Activated T-cell treated with anti-CD3 and anti-CD28 coated beads, Interleukin-2, amount 50 U/mL, for 1 hour (primary cell): ENCODE measurements at places on chromosomes 6 and 20.

DNA sequence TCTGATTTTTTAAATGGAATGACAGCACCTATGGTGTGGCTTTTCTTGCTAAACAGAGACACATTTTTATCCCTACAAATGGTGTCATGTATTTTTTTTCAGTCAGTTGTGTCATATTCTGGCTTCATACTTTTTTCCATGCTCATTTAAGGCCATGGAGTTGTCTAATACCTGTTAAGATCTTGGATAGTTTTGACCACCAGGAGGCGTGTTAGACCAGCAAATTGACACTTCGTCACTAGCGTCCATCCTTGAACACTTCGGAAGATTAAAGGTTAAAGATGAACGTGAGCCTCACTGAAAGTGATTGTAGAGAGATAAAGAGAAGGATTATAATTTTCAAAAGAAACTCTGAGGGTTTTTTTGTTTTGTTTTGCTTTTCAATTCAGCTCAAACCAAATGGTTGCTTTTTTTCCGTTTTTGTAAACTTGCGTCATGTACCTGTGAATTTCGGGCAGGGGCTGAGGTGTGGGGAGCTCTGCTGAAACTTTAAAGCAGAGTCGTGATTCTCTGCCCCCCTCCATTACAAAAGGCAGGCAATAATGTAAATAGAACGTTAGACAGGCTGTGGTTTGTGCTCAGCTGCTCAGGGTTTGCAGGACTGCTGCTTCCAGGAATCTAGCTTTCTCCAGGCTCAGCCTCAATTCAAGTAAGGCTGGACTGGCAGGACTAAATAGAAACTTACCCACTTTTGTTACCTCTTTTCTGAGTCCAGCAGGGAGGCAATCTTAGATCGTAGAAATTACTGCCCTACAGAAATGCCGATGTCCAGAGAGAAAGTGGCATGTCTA, 245.1 kb downstream of the FOXA2 start:
- no peak for DNase-seq

DNA sequence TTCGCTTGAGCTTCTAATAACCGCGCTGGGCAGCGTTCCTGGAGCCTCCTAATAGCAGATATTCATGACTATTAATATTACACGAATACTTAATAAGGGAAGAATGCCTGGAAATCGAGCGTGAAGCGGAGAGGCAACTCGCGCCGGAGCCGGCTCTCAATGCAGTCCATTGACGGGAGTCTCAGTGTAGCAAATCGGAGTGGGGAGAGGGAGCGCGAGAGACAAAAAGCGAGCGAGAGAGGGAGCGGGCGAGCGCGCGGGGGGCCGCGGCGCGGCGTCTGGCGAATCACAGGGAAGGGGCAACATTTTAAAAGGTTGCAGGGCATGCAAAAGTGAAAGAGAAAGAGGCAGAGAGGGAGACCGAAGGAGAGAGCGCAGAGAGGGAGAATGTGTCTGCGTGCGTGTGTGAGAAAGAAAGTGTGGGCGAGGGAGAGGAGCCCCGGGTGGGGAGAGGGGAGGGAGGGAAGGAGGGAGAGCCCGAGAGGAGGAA, 2.9 kb downstream of the TFAP2A start:
- peak; percentile 48 for DNase-seq

GRCh38 chr6:43367245-43367984, 2.0 kb downstream of the ZNF318 start:
- no peak for DNase-seq

DNA sequence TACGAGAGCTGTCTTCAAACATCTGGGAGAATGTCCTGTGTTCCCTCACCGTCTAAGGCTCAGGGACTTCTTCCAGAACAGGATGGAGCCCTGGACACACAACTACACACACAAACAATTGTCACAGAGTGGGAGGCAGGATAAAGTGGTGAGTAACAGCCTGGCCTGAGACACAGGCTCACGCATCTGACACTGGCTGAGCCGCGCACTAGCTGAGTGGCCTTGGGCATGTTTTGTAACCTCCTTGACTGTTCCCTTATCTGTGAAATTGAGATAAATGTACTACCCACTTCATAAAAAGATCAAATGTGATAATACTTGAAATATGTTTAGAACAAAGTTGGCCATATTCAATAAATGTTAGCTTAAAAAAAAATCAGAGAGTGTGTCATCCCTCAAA, 132.4 kb upstream of the ARMC2 start:
- DNase-seq, result no peak

DNA sequence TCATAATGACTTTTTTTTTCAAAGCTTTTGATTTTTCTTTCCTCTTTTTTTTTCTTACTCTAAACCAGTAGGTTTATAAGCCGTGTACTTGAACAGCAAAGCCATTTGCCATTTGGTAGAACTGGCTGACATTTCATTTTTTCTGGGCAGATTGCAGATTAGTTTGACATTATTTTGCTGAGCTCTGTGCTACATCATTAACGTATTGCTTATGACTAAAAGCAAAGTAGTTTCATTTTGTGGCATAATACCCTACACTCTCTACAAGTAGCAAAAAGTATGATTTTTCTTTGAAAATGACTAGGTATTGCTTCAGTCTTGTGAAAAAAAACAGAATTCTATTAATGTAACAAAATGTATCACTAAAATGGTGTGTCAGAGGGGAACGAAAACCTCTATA, 141.3 kb downstream of the GRIK2 start:
- DNase-seq, result no peak

GRCh38 chr20:21398109-21399004, 1.0 kb upstream of the NKX2-4 start:
- no peak for DNase-seq

DNA sequence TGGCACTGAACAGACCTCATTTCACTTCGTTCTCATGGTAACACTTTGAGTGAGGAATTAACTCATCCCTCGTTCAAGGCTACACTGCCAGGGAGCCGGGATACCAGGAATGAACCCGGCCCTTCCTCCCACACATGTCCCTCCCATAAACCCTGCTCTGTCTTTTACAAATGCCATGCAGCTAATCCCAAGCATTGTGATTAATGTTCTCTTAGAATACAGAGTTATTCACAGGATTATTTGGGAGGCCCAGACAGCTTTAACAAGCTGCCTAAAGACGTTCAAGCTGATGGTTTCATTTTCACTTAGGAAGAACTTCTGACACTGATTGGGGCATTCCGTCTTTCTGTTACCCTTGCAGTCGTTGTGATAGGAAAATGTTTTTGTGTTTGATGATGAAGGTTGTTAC, 42.5 kb upstream of the CD83 start:
- peak; percentile 24 for DNase-seq

GRCh38 chr6:166236596-166236995, 68.9 kb upstream of the TBXT start:
- no peak for DNase-seq

DNA sequence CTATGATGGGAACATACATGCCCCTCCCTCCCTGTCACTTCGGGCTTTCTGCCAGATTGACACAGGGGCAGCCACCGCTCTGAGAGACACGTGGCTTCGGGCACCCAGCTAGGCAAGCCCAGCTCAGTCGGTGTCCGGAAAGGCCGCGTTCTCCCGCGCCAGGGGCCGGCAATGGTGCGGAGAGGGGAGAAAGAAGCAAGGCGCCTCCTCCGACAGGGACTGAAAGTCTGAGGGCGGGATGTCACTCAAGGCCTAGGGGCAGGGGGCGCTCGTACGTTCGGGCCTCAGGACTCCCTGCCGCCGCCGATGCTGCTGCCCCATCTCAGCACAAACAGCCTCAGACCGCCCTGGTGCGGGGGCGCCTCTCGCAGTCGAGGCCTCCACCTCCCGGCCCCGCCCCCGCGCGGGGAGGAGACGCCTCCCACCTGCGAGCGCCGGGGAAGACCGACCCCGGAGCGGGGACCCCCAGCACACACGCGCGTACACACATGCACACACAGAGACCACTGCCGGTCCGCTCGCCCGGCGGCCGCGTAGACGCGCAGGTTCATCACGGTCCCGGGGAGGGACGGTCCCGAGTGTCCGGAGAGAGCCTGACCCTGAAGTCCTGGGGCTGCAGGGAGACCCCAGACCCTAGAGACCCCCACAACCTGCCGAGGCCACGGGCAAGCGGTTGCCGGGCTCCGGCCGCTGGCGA, 1.9 kb downstream of the GRM4 start:
- peak; percentile 59 for DNase-seq

GRCh38 chr6:124995645-124996325, 33.5 kb downstream of the RNF217 start:
- no peak for DNase-seq

GRCh38 chr6:1777921-1778685, 168.4 kb downstream of the FOXC1 start:
- DNase-seq, result no peak

GRCh38 chr6:170102038-170102437, 188.8 kb downstream of the DLL1 start:
- no peak for DNase-seq

DNA sequence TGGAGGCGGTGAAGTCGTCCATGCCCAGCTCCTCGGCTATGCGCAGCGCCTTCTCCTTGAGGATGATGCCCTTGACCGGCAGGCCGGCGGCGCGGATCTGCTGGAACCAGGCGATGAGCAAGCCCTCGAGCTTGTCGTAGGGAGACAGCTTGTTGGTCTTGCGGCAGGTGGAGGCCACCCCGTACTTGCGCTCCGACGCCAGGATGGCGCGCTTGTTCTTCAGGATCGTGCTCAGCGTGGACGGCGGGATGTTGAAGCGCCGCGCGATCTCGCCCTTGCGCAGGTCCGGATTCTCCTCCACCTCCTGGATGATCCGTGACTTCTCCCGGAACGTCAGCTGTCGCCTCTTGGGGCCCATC, 435 bp downstream of the CENPB start:
- peak; percentile 60 for DNase-seq

- DNase-seq, result no peak
Measured at GRCh38 chr6:136401749-136402148, 112.1 kb upstream of the BCLAF1 start.

GRCh38 chr20:2507875-2508630, 662 bp downstream of the ZNF343 start:
- DNase-seq, result no peak

DNA sequence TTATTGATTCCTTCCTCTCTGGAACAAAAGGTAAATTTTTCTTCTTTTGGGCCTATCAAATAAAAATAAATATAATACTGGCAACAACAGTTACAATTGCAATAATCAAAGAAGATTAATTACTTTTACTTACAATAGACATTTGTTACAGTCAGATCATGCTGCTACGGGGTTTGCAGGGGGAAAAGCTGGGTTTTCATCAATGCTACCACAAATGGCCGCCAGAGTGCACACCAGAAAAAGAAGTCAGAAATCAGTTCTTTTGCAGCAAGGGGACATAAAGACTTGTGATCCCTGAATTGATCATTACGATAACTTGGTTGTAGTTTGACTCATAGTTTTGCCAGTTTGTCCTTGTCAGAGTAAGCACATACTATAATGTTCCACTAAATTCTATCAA, 714.5 kb upstream of the EYS start:
- DNase-seq, result no peak

DNA sequence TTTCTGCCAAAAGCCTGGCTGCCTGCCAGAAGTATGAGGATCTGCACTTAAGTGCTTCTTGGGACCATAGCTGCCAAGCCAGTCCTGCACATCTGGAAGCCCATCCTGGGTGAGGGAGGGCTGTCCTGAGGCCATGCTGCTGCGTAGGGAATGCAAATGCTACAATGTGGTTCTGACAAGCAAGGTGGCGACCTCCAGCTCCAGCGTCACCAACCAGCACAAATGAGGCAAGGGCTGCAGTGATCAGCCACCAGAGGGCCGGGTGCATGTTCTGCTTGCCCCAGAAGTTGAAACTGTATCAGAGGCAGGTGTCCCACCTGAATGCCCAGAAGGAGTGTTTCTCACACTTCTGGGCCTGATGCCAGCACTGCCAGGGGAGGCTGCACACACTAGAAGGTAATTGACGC, 99.1 kb upstream of the KCNQ5 start:
- peak; percentile 22 for DNase-seq

GRCh38 chr20:37360391-37361115, 14.6 kb downstream of the SRC start:
- DNase-seq, result no peak

DNA sequence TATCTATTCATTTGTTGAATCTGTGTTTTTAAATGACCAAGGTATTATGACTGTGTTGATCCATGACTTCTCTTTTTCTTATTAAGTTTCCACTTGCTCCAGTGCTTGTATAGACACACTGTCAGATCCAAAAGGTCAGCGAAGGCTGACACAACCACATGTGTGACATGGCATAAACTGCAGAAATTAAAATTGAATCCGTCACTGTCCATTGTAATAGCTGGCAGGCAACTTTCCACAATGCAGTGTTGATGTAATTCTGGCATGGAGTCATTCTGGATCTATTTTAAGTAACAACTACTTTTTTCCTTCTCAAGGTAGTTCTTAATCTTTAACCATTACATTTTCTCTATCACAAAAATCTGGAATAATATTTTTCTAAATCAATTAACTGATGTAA, 145.3 kb downstream of the AIG1 start:
- DNase-seq, result no peak

DNA sequence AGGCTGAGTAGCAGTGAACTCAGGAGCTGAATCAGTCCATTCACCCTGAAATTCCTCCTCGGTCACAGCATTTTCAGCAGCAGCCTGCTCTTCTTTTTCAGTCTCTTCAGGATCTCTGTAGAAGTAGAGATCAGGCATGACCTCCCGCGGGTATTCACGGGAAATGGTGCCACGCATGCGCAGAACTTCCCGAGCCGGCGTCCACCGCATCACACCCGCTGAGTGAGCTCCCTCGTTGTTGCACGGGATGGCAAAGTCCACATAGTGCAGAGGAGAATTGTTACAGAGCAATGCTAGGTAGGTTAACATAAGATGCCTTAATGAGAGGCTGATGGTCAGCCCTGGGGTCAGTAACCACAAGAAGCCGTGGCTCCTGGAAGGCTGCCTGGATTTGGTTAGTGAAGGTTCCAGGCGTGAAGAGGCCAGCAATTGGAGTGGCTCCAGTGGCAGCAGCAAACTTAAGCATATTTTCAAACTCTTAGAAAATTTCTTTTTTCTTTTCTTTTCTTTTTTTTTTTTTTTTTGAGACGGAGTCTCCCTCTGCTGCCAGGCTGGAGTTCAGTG, 113.5 kb upstream of the HDAC2 start:
- DNase-seq, result no peak

DNA sequence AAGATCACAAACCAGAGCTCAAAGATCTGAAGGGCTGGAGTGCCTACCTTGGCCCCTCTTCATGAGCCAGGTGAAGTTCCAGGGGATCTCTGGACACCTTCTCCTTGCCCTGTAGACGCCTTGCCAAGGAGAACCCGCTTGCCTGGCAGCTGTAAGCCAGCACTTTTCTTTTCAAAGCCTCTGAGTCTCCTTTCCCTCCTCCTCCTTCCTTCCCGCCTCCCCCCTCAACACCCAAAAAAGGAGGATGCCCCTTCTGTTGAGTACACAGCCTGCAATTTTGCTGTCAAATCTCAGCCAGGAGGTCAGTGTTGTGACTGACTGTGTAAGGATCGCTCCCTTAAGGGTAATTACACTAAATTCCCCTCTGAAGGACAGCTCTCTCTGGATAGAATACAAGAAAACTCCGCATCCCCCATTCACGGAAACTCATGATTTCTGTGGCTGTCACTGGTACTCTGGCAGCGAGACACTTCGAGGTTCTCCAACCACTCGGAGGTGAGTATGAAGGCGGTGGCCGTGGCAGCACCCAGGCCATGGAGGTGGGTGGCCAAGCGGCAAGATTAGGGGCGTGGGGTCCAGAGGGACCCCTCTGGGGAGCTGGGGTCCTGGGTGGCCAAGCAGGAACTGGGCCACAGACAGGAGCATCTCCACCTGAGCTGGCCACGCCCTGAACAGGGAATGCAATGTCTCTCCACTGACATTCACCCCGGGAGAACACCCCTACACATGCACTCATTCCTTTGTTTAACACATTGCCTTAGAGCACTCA, 23.2 kb upstream of the FOXP4 start:
- DNase-seq, result no peak

GRCh38 chr20:36235892-36236785, at the start of gene AAR2:
TSS of gene AAR2 (plus strand) at chr20:36236478. CDS start at chr20:36239869, 3,391 bp downstream.
- DNase-seq, result peak; percentile 80
